Stimulated activated CD8-positive, alpha-beta memory T cell treated with anti-CD3 and anti-CD28 coated beads, Interleukin-15, amount 100 ng/mL, for 4 hours (primary cell): ENCODE measurements at places on chromosomes 6 and 20.

- DNase-seq, result no peak
These were observed 58.9 kb upstream of the RREB1 start for GRCh38 chr6:7048894-7049293.

- no peak for DNase-seq
These were observed 37.1 kb downstream of the SERPINB1 start for GRCh38 chr6:2804516-2804915.

DNA sequence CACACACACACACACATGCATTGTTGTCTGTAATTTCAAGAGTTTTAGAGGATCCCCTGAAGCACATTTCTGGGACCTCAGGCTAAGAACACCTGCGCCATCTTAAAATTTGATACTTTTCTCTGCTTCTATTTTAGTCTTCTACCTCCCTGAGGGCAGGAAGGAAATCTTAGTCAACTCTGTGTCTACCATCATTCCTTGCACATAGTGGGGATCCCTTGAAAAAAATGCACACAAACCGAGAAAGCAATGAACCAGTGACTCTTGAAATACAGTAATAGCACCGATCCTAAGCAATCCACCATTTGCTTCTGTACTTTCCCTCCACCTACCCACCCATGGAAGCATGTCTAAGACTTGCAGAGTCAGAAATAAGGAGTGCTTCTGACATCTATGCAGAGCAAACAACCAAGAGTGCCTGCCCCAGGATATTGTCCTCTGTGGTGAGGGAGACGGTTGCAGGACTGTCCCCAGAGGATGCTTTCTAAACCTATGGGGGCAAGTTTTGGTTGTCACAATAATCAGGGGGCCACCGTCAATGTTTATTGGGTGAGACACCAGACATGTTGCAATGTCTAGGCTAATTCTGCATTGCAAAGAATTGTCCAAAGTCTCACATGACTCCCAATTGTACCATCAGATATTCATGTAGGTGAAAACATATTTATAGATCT is 208.0 kb upstream of the TAB2 start:
- no peak for DNase-seq

GRCh38 chr6:88839280-88839679 is 124.1 kb downstream of the RNGTT start:
- no peak for DNase-seq

DNA sequence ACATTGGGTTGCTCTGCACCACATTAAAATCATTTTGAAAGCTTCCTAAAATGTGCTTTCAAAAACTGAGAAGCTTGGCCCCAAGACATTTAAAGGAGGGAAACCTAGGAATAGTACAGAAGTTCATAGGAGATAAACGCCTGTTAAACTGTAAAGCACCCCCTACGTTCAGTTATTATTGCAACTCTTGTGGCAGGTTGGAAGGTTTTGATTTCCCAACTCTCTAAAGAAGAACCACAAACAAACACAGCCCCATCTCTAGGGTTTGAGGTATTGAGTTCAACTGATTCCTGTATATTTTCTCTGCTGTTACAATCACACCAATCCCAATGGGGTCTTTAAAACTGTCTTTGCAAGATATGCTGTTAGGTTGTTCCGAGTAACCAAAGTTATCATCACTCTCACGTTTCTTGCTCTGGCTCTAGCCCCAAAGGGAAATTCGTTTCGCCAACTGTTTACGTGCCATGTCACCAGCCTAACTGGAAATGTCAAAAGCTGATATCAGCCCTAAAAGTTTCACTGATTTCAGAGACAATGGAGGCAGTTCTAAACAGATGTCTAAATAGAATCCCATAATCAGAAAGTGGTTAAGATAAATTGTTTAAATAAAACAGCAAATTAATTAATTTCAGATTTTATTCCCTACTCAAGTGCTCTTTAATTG is 12.1 kb downstream of the TFAP2A start:
- no peak for DNase-seq

GRCh38 chr20:48608756-48609155 is 219.0 kb downstream of the PREX1 start:
- DNase-seq, result no peak

GRCh38 chr6:1066449-1067090 is 245.3 kb upstream of the FOXQ1 start:
- DNase-seq, result no peak
